Stimulated activated CD8-positive, alpha-beta memory T cell treated with anti-CD3 and anti-CD28 coated beads, Interleukin-15, amount 100 ng/mL, for 1 hour (primary cell): ENCODE measurements at places on chromosomes 5 and 9.

GRCh38 chr9:113541019-113541900, 77.7 kb downstream of the RGS3 start:
- DNase-seq = no peak

- no peak for DNase-seq
Observed at GRCh38 chr5:63959177-63959982, 2.9 kb downstream of the HTR1A start.

- no peak for DNase-seq
Observed at GRCh38 chr9:138003485-138004190, 126.1 kb downstream of the CACNA1B start.

- no peak for DNase-seq
Observed at GRCh38 chr9:95598236-95598635, 81.5 kb upstream of the PTCH1 start.

DNA sequence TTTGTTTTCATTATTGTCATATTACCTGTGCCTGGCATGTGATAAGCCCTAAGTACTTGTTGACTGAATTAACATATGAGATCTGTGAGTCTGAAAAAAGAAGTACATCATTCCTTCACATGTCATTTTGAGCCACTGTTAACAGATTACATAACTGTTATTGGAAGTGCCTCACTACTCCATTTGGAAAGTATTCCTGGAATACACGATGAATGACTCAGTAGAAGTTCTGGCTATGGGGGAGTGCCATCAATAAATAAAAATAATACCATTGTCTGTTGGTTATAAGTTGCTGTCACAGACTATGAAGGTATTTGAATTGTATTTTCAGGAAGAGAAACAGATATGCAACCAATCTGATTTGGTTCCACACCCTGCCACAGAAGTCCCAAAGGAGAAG, 12.9 kb downstream of the NIPSNAP3B start:
- DNase-seq = no peak

DNA sequence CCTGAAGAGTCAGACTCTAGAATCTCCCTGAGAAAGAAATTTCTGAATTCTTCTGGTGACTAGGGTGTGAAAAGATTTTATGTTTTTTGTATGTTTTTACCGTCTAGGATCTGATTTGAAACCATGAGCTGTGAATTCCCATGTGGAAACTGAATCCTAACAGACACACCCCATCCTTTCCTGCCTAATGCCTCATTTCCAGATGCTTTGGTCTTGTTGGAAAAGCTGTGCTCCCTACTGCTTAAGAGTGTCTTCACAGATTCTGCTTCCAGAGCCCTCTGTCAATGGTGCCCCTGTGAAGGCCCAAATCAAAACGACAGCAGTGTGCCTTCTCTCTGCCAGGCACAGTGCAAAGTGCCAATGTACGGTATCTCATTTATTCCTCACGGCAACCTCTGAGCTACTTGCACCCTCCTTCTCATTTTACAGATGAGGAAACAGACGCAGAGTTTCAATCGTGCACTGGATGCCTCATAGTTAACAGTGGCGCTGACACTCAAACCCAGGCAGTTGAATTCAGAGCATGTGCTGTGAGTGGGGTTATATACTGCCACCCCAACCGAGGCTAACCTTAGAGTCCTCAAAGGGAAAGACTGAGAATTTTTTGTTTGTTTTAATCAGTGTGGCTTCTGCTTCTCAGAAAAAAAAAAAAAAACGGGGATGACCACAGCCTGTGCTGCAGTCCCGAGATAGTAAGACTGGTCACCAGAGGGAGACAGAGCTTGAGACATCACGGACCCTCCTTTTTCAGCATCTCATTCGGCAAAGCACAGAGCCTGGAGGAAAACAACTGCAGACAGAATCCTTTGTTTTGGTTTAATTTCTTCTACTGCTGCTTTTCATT, 188.4 kb downstream of the SNCAIP start:
- DNase-seq = no peak

- no peak for DNase-seq
Observed at GRCh38 chr5:152332716-152333460, 72.2 kb downstream of the NMUR2 start.

GRCh38 chr5:74993743-74994142, 58.6 kb downstream of the GCNT4 start:
- no peak for DNase-seq

DNA sequence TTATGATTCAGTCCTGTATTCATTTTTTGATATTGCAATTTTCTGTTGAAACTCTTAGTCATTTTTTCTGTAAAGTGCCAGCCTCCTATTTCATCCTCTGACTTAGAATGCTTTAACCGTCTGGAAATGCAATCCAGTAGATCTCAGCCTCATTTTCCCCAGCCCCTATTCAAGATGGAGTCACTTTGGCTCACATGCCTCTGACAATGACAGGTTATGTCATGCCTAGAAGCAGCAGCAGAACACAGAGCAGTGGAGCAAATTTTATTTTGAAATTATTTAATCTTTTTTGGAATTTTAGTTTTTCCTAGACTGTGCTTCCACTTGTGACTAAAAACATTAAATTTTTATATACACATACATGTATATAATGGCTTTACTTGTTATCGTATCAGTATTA, 1053.2 kb downstream of the TAF11L14 start:
- DNase-seq = no peak

DNA sequence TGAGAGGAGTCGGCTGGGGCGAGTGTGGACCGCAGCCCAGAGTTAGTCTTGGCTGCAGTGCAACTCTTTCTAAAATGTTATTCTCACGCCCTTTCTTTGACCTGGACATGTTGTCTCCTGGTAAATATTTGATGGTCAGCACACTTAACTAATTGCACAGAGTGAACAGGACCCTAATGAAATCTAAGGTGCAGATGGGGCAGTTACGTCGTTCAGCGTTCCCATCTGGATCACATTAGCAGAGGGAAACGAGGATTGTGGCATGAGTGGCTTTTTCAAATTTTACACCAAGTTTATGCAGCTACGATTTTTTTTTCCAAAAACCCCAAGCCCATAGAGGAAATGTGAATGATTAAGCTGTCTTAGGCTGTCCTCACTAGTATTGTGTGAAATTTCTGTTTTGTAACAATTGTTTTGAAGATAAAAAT, 483 bp downstream of the C9orf85 start:
- DNase-seq = no peak

DNA sequence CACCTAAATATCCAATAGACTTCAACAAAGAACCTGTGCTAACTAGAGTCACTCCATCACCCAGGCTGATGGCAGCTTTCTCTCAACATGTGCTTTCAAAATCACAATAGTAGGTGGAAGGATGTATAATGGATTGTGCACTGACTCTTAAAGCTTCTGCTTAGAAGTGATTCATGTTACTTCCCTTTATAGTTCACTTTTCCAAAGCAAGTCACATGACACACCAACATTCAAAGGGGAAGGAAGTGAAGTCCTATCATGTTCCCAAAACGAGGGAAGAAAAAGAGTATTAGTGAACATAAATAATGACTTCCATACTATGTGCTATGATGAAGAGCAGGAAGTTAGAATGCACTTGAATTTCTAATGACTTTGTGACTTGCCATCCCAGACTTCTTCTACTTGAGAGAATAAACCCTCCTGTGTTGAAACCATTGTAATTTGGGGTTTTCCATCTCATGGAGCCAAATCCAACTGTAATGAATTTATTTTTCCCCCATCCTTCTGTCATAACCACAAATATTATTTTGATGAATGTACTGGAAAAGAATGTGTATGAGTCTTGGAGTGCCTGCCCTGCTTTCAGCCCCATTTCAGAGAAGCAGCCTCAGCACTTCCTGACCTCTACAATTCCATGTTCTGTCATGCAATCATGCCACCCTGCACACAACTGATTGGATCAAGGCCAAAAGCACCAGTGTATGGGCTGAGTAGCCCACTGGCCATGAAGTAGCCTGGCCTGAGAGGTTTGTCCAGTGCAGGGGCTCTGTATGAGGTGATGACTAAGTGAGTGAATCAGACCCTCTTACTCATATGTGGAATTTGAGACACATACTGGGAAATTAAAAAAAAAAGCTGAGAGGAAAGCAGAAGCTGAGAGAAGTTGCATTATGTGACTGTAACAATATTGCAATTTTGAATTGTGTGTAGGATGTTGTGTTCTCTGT, 525.9 kb upstream of the CLINT1 start:
- no peak for DNase-seq

- DNase-seq = no peak
Observed at GRCh38 chr5:157327771-157328170, 61.8 kb downstream of the CYFIP2 start.

- DNase-seq = no peak
Observed at GRCh38 chr9:70108181-70108580, 64.5 kb downstream of the MAMDC2 start.

DNA sequence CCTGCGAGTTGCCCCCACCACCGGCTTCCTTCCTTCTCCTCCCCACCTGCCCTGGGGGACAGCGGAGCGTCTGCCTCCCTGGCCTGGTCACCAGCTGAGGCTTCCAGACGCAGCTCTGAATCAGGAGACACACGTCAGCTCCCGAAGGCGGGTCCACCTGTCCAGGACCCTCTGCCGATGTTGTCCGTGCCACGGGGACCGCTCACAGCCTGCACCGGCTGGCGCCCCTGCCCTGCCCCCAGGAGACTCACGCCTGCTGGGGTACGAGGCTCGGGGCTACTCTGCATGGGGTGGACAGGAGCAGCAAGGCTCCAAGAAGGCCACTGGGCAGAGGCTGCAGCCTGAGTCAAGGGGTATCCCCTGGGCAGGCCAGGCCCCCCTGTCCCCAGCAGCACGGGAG, 1.9 kb upstream of the CCDC187 start:
- DNase-seq = no peak

GRCh38 chr9:128026255-128026772, 40.8 kb downstream of the NAIF1 start:
- peak; percentile 57 for DNase-seq

DNA sequence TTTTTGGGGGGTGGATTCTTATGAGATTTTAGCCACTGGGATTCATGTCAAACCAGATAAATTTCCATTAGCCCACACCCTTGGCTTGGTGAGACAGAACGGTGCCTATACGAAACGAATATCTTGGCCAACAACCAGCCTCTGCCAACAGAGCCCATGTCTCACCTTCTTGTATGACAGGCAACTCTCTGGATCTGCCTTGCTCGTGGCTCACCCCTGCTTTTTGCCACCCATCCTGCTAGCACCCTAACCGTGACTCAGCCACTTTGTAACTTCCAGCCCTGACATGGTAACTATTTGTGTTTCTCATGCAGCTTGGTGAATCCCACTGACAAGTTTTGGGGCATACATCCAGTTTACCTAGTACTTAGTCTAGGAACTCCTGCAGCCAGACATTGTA, 457.0 kb downstream of the SPATA31D1 start:
- DNase-seq = no peak
